ENCODE measurements at places on chromosomes 11 and 22. TPM values are rescaled to one million over a fixed set of nuclear protein-coding genes. Genes with fewer than 3 reads are reported as not detected.

SHISA8 gene
- not detected for total RNA-seq

RAG2 gene
- not detected for total RNA-seq

FOLH1 gene
- not detected for total RNA-seq

AMOTL1 gene
- 76.6 TPM for total RNA-seq

FAM180B gene
- total RNA-seq, result not detected

EWSR1 gene
- 403 TPM for total RNA-seq

TECTA gene
- 0.27 TPM for total RNA-seq

TREH gene
- total RNA-seq, result not detected

CTSW gene
- not detected for total RNA-seq

DDX25 gene
- total RNA-seq, result not detected

LRRN4CL gene
- total RNA-seq, result 0.81 TPM

ANO1 gene
- total RNA-seq, result not detected

ACTN3 gene
- total RNA-seq, result not detected

OVOL1 gene
- total RNA-seq, result not detected

CSNK2A3 gene
- 2.2 TPM for total RNA-seq

NAALADL1 gene
- total RNA-seq, result not detected

NRXN2 gene
- total RNA-seq, result not detected

DBX1 gene
- total RNA-seq, result not detected
